ENCODE measurements at places on chromosomes 7 and 10.

DNA sequence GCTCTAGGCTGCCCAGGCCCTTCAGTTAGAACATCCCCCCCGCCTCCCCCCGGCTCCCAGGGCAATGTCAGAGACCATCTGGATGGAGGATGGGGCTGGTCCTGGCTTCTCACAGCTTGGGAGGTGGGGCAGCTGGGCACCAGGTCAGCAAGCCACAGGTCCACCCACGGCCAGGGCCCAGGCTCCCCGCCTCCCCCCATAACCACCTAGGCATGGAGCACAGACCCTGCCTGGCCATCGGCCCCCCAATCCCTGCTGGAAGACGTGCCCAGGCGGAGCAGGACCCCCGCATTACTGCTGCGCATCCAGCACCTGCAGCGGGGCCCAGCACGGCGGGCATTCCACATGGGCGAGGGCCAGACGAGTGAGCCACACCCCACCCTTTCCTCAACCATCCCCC is 169.6 kb downstream of the ELFN1 start:
- no peak for DNase-seq

GRCh38 chr7:79298145-79298760 is 155.2 kb downstream of the MAGI2 start:
- DNase-seq, result no peak

GRCh38 chr7:45236666-45237065 is 79.1 kb downstream of the RAMP3 start:
- DNase-seq, result no peak

GRCh38 chr10:48924988-48925387 is 14.7 kb downstream of the LRRC18 start:
- no peak for DNase-seq

- DNase-seq, result no peak
Observed at GRCh38 chr7:147829016-147829415, 761.5 kb upstream of the C7orf33 start.

- DNase-seq, result no peak
Observed at GRCh38 chr10:126525326-126525725, 137.0 kb upstream of the ADAM12 start.

DNA sequence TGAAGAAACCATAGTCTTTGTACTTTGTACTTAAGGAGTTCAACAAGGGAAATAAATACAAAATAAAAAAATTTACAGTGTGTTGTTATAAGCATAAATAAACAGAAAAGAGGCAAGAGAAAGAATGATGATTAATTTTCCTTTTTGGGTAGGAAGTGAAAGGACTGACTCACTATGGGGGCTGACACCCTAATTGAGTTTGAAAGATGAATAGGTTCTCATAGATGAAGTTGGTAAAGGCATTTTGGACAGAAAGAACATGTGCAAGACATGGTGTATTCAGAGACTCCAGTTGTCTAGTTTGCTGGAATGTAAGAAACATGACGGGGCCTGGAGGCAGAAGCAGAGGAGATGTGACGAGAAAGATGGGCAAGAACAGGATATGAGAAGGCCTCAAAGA is 83.7 kb downstream of the VPS50 start:
- DNase-seq, result no peak

All from stimulated activated CD4-positive, alpha-beta T cell treated with anti-CD3 and anti-CD28 coated beads, Interleukin-1b, Interleukin-23, amount 100 ng/mL, for 4 hours (primary cell).